Left kidney (tissue), 8 donors: ENCODE measurements at places on chromosomes 4 and X.
A peak's percentile ranks its signal among the peaks of the same experiment; 100 is the strongest.

- DNase-seq = no peak
These were observed 199.0 kb upstream of the LEF1 start for GRCh38 chr4:108367751-108368150.

DNA sequence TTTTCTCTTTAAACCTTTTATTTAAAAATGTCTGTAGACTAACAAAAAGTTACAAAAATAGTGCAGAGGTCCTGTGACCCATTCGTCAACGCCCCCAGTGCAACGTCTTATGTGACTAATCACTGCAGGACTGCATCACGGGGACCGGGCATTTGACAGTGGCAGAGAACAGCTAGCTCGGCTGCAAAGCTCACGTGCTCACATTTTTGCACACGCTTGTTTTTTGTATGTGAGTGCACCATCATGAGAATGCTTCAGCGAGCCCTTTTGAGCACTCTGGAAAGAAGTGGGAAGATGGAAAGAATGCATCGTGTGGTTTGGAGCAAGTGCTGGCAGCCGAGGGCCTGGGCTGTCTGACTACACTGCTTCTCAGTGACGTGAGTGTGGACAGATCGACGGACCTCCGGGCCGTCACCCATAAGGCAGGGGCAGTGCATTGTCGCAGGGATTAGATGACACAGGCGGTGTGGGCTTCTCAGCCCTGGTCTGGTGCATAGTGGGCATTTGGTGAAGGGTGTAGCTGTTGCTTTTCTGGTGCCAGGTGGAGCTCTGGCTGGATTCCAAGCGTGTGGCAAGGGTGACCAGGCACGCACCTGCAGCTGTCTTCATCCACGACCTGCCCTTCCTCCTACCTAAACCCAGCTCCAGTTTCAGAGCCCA is 17.7 kb downstream of the SPON2 start:
- DNase-seq = no peak

DNA sequence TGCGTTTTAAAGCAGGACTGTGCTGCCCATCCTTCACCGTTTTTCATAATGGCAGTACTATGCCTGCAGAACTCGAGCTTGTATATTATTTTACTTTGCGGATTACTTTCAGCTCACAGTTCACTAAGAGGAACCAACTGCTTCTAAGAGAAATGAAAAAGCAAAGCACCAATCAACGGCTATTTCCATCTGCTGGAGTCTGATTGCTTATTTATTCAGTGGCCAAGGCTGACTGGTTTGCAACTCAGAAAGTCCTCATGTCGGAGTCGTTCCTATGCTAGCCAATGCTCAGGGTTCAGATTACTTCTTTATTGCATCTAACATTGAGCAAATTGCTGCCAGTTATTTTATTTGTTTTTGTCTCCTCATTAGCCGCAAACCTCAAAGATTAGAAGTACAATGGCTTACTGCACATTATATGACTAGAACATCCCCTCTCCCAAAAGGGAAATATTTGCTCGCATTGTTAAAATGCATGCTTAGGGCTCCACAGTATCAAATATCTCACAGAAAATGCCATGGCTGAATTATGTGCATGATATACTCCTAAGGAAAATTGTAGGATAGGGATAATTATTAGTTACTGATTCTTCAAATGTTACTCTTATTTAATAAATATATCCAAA is 1628.2 kb upstream of the ADGRL3 start:
- DNase-seq = peak; percentile 3

- no peak for DNase-seq
These were observed 95.5 kb upstream of the MSX1 start for GRCh38 chr4:4763822-4764557.

DNA sequence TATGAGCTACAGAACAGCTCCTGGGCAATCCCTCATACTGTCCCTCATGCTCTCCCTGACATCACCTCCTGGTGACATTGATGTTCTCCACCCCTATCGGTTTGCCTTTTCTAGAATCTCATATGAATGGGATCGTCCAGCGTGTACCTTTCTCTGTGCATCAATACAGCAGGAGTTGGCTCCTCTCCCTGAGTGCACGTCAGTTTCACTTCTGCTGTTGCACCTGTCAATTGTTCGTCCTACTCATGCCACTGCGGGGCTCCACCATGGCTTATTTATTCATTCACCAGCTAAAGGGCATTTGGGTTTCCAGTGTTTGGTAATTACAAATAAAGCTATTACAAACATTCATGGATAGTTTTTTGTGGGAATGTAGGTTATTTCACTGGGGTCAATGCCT is 269.1 kb upstream of the ZFP42 start:
- no peak for DNase-seq

- no peak for DNase-seq
These were observed 879.7 kb downstream of the RPA4 start for GRCh38 chrX:97763391-97763790.

DNA sequence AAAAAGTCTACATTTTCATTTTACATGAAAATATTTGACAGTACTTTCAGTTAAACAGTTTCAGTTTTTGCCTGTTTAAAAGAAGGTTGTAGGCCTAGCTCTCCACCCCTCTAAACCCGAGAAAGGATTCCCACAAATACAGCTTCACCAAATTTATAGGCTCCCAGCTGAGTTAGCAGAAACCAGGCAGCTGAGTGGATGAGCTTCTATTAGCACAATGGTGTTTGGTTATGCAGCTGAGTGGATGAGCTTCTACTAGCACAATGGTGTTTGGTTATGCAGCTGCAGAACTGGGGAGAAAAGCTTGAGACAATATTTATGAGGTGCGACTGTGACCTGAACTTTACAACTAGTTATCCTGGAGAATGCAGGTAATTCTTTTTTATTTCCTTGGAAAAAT is 36.6 kb upstream of the PAQR3 start:
- DNase-seq = no peak

GRCh38 chrX:96372313-96373046 is 312.2 kb upstream of the DIAPH2 start:
- DNase-seq = peak; percentile 57

DNA sequence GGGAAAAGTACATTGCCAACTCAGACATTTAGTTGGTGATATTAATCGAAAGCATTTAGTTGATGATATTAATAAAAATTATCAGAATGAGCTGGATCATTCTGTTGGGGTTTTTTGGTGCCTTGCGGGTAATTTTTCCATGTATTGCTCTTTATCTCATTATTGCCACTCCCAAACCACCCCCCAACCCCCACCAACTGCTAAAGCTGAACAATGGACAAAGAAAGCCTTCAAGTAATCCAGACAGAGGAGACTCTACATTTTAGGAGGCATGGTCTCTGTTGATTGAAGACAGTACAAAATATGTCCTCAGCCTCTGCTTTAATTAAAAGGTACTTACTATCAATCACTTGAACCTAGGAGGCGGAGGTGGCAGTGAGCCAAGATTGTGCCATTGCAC is 22.5 kb downstream of the PDK3 start:
- DNase-seq = no peak

GRCh38 chr4:15145709-15146108 is 143.4 kb downstream of the CPEB2 start:
- no peak for DNase-seq

DNA sequence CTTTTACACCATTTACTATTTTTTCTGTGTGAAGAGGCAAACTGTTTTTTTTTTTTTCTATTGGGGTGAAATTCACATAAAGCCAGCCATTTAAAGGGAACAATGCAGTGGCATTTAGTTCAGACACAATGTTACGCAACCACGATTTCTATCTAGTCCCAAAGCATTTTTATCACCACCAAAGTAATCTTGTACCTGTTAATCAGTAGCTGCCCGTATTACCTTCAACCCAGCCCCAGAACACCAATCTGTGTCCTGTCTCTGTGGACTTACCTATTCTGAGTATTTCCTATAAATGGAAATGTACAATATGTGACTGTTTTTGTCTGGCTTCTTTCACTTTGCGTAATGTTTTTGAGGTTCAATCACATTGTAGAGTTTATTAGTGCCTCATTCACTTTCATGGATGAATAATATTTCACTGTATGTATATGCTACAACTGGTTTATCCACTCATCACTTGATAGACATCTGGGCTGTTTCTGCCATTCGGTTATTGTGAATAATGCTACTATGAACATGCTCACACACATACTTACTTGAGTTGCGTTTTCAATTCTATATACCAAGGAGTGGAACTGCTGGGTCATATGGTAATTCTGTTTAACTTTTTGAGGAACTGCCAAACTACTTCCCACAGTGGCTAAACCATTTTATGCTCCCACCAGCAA is 116.2 kb downstream of the CDS1 start:
- no peak for DNase-seq

DNA sequence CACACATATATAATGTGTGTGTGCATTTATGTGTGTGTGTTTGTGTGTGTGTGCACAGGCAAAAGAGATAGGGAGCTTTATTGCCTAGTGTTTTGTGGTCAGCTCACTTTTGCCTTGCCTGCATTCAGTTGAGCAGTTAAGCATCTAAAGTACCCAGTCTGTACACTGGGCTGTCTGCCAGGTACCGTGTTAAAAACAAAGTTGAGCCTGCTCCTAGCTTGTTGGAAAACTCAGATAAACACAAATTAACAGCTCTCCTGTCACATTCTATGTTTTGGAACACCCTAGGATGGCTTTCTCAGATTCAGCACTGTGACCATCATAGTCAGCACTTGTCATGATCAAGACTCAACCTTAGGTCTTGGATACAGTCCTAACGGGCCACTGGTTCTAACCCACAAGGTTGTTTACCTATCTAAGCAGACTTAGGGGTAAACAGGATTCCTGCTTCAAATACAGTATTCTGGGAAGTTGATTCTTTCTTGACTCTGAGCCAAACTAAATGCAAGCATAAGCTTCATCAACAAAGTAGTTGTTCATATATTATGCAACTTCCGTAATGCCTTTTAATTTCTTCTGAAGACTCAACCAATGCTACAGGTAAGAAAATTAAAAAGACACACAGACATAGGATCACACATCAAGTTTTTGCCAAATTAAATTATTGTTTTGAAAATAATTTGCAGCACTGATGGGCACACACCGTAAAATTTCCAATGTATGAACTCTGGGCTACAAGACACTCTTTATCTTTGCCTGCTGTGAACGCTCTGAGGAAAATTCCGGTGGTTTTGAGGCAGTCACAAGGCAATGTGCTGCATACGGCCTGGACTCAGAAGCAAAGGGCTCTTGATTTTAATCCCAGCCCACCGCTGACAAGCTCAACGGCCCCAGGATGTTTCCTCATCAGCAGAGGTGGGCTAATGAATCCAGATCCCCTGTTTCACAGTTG is 11.3 kb upstream of the CD99 start:
- DNase-seq = no peak

DNA sequence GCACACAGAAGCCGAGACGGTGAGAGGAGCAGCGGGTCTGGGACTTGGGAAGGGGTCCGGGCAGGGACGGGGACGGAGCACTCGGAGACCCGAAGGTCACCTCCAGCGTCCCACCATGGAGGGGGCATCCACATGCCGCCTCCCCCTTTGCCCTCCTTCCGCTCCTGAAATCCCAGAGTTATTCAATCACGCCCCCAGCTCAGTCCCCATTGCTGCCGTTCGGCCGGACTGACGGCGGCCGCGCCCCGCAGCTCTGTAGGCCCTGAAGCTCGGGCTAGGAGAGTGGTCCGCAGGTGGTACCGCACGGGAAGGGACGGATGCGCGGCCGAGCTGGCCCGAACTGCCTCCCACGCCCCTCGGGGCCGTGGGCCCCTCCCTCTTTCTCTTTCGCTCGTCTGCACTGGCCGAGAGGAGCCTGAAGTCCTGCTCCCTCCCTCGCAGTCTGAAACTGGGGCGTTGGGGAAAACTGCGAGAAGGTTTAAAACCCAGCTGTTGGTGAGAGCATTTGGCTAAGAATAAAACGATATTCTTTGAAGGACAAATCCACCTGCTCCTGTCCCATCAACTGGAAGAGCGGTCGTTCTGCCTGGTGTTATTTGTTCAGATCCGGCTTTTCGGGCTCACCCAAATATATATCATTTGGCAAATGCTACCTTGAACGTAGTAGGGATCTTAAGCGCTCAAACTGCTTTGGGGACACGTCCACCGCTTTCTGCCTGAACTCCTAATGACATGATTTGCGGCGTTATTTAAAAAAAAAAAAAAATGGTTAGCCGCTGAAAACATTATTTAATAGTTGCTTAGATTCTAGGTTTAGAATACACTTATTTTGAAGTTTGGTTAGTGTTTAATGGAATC is 719 bp downstream of the USO1 start:
- peak; percentile 74 for DNase-seq

DNA sequence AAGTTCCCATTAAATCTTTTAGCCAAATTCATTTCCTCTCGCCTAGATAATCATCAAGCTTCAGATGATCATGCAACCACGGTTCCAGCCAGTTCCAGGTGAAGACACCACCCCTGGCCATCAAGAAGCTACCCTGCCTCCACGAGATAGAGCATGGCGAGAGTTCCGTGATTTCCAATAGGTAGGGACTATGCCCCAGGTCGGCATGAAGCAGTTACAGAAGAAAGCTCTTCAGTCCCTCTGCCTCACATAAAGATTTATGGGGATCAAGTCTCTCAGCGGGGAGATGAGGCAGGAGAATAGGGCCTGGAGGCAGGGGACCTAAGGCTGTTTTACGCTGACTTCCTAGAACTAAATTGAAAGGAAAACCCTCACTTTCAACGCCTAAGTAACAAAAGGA is 183.9 kb downstream of the OR13H1 start:
- DNase-seq = no peak

DNA sequence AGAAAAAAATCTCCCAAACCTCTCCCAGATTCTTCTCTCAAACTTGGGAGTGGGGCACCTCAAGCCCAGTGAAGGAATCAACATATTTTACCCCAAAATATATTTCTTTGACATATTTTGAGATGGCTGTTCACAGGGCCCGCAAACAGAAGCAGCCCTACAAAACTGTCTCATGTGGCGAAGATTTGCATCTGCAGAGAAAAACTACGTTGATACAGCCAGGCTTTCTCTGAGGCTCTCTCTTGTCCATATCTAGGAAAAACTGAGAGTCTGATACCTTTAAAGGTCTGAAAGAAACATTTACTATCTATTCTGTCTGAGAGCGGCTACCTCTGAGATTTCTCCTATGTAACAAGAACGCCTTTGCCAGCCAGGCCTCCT is 23.3 kb upstream of the TMSB4X start:
- no peak for DNase-seq

DNA sequence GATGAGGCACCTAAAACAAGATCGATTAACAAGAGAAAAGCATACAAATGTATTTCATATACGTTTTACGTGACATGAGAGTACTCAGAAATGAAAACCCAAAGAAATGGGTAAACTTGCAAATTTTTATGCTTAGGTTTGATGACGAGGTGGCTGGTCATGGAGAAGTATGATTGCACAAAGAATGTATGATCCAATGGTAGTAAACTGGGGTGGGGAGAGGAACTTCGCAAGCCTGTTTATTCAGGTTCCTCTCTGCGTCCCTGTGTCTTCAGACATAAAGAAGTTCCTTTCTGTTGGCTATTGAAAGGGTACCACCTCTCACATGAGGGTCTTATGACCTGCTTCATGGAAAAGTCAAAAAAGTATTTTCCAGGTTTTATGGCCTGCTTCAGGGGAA is 309.2 kb downstream of the BCOR start:
- no peak for DNase-seq

DNA sequence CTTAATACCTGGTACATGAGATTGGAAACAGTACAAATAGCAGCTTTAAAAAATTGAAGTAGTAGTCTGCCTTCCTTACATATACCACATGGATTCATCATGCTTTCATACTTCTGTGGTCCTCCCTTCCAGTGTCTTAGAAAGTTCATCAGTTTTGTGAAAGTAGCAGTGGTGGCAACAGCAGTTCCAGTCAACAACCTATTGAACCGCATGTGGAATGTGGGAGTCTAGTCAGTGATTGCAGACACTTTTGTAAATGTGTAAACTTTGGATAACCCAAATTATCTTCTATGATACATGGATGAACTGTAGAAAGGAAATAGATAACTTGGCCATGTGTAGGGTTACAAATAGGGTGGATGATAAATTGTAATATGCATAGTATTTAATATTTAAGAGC is 34.1 kb downstream of the FNIP2 start:
- no peak for DNase-seq
